ENCODE measurements at places on chromosomes 12 and 14.

DNA sequence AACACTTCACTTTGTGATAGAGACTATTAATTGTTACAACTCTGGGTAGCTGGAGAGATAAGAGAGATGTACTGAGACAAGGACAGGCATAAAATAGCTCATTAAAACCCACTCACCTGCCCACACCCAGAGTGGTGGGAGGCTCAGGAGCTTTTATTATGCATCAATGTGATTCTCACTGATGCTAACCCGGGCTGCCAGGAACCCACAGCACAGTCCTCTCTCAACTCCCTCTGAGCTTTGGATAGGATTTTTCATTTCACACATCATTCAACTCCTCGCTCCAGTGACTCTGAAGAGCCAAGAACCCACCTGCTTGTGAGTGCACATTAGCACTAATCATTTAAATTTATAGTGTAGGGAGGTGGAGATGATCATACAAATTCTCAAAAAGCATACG lies 827.9 kb downstream of the FLRT2 start:
- no peak for DNase-seq

GRCh38 chr14:20601522-20601921 lies 10.3 kb upstream of the RNASE12 start:
- DNase-seq, result no peak

GRCh38 chr14:64758691-64759554 lies 54.7 kb downstream of the PLEKHG3 start:
- DNase-seq, result peak; percentile 86

- DNase-seq, result peak; percentile 73
Measured at GRCh38 chr14:75825147-75825592, 156.6 kb downstream of the TGFB3 start.

GRCh38 chr12:31325524-31325875 lies 450 bp downstream of the SINHCAF start:
- no peak for DNase-seq

DNA sequence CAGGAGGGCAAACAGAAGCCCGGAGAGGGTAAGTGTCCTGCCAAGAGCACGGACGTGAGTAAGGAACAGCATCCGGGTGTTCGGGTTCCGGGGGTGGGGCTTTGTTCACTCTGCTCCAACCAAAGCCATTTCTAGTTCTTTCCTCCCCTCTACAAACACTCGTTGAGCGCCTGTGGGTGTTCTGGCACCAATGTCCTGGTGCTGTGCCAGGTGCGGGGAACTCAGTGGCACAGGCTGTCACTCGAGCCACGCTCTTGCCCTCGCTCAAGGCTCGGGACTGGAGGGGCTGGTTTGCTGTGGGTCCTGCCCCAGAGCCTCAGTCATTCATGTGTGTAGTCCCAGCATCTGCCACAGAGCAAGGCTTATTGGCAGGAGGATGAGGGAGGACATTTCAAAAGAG lies 157.5 kb downstream of the CALM1 start:
- no peak for DNase-seq

DNA sequence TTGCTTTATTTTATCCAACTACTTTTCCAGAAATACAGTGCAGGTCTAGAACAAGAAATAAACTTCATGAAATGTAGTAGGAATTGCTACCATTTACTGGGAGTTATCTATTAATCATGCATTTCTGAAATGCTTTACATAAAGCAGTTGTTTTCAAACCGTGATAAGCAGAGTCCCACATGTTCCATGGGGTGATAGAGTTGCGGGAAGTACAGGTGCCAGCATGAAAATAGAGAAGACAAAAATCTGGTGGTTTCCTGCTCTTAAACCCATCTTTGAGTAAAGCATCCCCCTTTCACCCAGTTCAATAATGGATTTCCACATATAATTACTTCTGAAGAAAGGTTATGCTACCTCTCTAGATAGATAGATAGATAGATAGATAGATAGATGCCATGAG lies 123.7 kb upstream of the PDZRN4 start:
- no peak for DNase-seq
